Stimulated activated CD8-positive, alpha-beta memory T cell treated with anti-CD3 and anti-CD28 coated beads, Interleukin-7, amount 100 ng/mL, for 48 hours (primary cell): ENCODE measurements at places on chromosomes 5 and 9.

GRCh38 chr9:27423915-27424710 lies 100.0 kb upstream of the IFNK start:
- DNase-seq, result no peak

GRCh38 chr5:33957577-33958150 lies 21.5 kb downstream of the RXFP3 start:
- DNase-seq, result no peak

GRCh38 chr5:154313360-154314017 lies 123.0 kb downstream of the GALNT10 start:
- DNase-seq, result no peak

- DNase-seq, result no peak
Observed at GRCh38 chr9:105291938-105292337, 47.5 kb downstream of the SLC44A1 start.

DNA sequence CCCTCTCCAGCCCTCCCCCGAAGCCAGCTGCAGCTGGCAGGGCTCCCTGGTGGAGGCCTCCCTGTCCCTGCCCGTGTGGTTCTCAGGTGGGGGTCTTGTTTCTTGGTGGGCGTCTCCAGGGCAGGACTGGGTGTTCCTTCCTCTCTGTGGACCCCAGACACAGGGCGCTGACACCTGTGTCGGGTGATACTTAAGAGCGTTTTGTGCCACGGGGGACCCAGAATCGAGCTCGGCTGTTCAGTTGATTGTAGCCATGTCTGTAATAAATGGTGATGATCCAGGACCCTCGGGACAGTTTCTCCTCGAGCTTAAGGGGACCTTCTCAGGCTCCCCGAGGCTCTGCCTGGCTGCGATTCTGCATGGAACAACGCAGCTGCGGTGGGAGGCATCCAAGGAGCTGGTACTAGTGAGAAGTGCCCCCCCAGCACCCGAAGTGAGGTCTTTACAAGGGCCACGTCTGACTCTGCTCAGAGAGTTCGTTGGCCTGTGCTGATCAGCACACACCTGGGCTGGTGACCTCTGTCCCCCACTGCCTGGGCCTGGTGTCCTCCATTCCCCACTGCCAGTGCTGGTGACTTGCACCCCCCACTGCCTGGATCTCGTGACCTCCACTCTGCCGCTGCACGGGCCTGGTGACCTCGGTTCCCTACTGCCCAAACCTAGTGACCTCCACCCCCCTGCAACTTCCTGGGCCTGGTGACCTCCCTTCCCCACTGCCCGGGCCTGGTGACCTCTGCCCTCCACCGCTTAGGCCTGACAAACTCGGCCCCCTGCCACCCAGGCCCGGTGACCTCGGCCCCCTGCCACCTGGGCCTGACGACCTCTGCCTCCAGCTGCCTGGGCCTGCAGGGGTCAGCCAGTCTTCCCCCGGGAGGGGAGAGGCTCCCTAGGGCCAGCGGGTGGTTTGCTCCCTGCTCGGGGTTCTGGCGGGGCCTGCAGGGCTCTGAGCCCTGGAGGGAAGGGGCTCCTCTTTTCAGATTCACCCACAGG lies 36.0 kb downstream of the NDUFS6 start:
- DNase-seq, result no peak

- DNase-seq, result no peak
Observed at GRCh38 chr5:32859211-32859641, 148.1 kb downstream of the NPR3 start.

GRCh38 chr9:85142968-85143367 lies 473.4 kb downstream of the NTRK2 start:
- no peak for DNase-seq

DNA sequence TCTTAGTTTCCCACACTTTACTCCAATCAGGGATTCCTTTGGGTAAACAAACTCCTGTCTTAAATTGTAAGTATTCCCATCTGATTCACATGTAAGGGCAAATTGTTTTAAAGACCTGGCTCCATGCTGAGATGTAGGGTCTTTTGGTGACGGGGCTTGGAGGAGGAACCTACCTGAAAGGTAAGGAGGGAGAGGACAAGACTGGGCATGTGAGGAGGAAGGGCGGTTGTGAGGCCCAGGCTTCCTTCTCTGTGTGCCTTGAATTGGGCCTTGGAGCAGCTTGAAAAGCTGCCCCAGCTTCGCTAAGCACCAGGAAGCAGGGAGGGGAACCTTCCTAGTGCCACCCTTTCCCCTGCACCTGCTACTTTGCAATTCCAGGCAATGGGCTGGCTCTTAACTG lies 86.8 kb downstream of the C9orf152 start:
- no peak for DNase-seq

GRCh38 chr9:110371411-110372007 lies 33.8 kb upstream of the TXNDC8 start:
- no peak for DNase-seq

- no peak for DNase-seq
Observed at GRCh38 chr5:127029581-127030258, 638 bp downstream of the MARCHF3 start.
